Hypothalamus (tissue), 51 donors: ENCODE measurements at places on chromosomes 3 and 15.

GRCh38 chr3:182837855-182838454 is 44.7 kb downstream of the ATP11B start:
- no peak for DNase-seq

- no peak for DNase-seq
Measured at GRCh38 chr3:131470377-131470776, 32.4 kb downstream of the MRPL3 start.

DNA sequence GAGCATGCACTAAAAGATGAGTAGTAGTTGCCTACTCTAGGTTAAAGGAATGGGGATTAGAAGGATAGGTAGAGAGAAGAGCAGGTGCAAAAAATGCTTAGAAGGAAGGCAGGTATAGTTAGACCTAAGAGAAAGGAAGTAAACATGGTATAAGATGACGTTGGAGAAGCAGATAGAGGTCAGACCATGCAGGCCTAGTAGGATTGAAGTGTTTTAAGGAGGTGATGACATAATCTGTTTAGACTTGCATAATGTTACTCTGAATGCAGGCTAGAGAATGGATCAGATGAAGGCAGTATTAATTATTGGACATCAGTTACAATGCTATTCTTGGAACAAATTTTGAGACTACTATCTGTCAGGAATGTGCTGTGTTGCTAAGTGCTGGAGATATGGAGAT is 11.1 kb upstream of the ECT2 start:
- no peak for DNase-seq

- DNase-seq: no peak
Measured at GRCh38 chr15:80706161-80706560, 11.1 kb downstream of the ABHD17C start.

- DNase-seq: no peak
Measured at GRCh38 chr15:25839638-25840156, 23.4 kb downstream of the ATP10A start.

GRCh38 chr3:194274424-194275085 is 76.6 kb downstream of the CPN2 start:
- no peak for DNase-seq

DNA sequence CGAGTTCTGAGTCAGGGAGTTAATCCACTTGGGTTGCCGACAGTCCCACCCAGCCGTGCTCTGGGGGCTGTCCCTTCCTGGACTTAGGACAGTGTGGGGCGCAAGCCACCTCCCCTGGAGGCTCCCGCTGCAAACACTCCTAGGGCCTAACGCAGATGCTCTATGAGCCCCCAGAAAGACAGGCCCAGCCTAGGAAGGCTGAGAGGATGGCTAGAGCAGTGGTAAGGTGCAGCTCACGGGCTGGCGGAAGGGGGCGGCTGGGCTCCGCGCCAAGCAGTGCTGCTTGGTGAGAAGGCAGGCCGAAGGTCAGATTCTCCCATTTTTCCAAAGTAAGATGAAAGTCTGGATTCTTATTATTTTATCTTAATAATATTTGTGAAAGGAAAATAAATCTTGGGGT is 84.6 kb upstream of the ALDH1L1 start:
- DNase-seq: no peak

DNA sequence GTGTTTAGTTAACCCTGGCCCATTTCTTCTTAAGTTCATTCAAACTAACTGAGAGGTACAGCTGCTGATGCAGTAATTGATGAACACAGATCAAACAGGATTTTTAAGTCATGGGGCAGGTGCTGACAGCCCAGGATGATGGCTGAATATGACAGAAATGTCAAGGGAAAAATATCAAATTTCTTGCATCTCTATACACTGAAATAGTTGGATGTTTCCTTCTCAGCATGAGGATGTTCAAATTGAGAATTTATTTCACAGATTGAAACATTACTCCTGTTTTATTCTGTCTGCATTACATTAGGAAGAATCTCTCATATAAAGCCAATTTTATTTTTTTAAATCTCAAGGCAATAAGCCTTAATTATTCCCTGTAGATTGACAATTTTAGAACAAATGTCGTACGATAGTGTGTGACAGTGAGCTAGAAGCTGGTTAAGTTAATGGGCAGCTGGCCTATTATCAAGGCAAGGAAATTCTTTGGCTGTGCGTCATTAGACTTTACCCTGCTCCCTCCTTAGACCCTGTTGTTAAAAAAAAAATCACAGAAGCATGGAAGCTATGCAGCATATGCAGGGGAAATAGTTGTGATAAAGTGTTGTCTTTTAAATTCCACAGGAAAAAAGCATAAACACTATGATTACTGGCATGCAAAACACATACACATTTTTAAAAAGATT is 183.8 kb upstream of the KCNMB2 start:
- no peak for DNase-seq

GRCh38 chr15:70259640-70260508 is 162.2 kb upstream of the TLE3 start:
- no peak for DNase-seq

DNA sequence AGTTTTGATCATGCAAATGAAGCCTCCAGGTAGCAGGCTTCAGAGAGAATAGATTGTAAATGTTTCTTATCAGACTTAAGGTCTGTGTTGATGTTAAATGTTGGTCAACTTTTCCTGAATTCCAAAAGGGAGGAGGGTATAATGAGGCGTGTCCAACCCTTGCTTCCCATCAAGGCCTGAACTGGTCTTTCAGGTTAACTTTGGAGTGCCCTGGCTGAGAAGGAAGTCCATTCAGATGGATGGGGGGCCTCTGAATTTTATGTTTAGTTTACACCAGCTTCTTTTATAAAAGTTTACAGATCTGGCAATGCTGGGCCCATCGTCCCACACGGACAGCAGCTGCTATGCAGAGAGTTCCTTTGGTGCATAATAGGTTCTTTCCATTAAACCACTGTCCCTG is 8.9 kb downstream of the CCDC13 start:
- DNase-seq: no peak

GRCh38 chr15:79051941-79052731 is 38.4 kb downstream of the RASGRF1 start:
- DNase-seq: no peak

- no peak for DNase-seq
Measured at GRCh38 chr3:193865339-193865738, 270.6 kb upstream of the HES1 start.

DNA sequence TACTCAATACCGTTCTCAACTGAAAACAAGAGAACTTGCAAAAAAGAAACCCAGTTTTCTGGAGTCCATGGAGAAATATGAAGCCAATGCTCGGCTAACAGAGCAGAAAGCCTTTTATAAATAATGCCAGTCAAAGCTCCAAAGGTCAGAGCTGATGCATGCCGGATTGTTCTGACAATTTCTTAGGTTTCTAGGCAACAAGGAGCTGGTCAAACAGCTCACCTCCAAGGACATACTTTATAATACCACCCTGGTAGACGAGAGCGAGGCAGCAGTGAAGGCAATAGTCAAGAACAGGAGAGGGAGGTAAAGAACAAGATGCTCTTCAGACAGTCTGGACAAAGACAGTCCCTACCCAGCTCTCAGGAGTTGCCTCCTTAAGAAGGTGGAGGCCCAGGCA is 111.1 kb downstream of the UBE3A start:
- no peak for DNase-seq

DNA sequence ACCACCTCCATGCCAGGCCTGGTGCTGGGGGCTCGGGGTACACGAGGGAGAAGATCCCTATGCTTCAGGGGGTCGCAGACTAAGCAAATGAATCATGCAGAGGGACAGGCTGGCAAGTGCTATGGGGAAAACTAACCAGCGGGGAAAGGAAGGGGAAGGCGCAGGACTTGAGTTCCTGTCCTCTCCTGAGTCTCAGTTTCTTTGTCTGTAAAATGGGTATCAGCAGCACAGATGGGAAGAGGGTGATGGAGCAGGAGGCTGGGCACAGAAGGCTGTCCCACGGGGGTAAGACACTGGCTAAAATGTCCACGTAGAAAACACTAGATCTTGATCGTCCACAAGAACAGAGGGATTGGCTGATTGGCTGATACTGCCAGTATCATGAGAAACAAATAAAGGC is 39.8 kb downstream of the RGMA start:
- DNase-seq: no peak

GRCh38 chr3:173762501-173762900 is 365.0 kb downstream of the NLGN1 start:
- DNase-seq: no peak

- DNase-seq: no peak
Measured at GRCh38 chr15:48279608-48280007, 51.6 kb upstream of the DUT start.

DNA sequence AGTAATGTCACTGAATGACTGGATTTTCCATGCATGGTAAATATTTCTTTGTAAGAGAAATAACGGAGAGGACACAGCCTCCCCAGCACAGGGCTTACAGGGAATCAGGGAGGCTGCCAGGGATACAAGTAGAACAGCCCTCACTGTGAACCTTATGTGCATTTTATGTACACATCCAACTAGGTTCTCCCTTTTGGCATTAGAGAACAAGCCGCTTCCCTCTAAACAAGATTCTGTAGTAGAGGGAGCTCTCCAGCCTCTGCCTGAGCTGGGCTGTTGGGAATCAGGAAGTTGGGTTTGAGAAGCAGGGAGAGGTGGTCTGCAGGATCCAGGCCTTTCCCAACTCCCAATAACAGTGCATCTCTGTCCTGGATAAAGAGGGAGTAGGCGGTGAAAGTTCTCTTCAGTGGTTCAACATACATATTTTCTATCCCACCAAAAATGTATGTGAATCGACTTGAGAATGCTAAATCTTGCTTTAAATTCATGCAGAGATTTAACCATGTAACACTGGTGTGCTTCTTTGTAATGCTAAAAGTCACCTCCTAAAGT is 83.7 kb downstream of the ARNT2 start:
- DNase-seq: no peak

DNA sequence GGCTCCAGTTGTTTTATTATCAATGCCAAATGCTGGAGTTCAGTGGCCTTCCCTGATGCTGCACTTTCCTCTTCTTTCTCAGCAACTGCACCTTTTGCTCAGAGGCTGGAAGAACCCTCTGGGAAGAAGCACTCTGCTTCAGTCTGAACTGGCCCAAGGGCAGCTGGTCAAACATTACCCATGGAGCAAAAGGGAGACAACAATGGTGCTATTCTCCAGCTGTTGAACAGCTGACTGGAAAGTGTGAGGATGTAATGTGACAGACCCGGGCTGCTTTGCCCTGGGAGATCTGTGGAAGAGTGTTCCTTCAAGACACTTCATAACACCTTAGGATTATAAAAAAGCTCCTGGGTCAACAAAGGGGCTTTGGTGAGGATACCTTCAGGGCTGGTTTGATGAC is 84.9 kb downstream of the EPHB1 start:
- no peak for DNase-seq

- no peak for DNase-seq
Measured at GRCh38 chr3:136995652-136996051, 37.9 kb downstream of the IL20RB start.

DNA sequence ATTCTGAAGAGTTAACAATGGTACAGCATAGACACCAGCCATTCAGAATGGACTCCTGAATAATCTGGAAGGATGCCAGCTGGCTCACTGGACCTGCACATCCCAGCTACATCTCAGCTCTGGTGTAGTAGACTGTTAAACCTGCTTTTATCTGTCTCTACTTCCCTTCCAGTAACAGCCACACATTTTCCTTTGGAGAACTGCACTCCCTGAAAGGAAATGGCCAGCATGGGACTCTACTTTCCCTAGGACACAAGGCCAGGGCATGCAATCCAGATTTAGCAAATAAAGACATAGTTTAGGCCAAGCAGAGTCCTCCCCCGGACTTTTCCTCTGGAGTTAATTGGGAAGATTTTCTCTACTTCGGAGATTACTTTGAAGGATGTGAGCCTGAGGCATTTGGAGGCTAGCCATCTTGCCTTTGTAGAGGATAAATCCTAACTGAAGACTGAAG is 82.7 kb upstream of the TCF12 start:
- peak; percentile 3 for DNase-seq

DNA sequence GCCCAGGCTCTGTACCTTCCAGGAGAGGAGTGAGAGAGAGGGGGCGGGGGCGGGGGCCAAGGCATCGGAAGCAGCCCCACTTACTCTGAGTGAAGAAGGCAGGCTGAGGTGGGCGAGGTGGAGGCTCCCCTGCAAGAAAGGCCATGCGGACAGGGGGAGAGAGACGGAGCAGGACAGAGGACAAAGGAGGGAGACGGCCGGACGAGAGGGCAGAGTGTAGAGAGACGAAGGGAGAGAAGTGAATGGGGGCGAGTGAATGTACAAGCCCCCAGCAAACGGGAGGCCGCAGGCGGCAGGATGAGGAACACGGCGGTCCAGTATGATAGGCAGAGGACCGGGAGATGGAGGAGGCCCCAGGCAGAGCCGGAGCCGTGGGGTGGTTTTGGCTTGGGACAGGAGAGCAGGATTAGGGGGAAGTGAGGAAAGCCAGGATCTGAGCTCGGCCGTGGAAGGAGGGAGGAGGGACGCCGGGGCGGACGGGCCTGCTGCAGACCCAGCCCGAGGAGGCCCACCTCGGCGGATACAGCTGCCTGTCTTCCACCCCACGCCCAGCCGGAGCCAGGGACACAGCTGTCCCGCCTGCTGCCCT is 38.8 kb downstream of the TNK2 start:
- no peak for DNase-seq

DNA sequence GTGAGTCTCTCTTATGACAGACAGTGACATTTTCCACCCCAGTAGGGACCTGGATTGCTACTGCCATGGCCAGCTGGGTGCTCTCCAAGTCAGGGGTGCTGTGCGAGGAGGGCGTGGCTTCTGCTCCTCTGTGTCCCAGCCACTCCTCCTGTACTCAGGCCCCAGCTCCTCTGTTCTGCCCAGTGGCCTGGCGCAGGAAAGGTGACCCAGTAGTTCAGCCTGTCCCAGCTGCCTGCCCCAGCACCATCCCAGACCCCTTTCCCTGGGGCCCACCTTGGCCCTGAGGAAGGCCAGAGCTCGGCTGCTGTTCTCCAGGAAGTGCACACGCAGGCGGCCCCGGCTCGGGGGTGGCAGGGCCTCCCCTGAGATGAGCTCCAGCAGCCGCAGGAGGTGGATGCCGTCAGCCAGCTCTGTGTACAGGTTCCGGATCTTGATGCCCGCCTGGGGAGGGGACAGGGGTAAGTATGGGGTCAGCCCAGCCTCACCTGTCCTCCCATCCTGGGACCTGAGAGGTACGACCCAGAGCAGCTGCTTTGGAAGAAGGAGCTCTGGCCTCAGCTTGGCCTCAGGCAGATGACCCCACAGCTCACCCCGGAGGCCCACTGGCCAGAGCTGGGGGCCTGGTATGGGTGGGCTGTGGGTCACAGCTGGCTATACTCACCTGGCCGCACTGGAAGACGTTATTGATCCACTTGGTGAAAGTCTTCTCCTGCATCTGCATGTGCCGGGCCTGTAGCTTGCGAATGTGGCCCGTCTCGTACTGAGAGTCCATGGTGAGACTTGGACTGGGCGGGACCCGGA is 1.0 kb downstream of the SPTBN5 start:
- DNase-seq: no peak

- no peak for DNase-seq
Measured at GRCh38 chr3:42051384-42052131, 39.6 kb upstream of the TRAK1 start.

GRCh38 chr3:190385731-190386688 is 2.0 kb upstream of the CLDN16 start:
- DNase-seq: no peak

GRCh38 chr15:58479941-58480340 is 48.1 kb downstream of the LIPC start:
- DNase-seq: no peak

- DNase-seq: peak; percentile 42
Measured at GRCh38 chr15:64845183-64845611, 3.5 kb downstream of the PLEKHO2 start.
